Hematopoietic multipotent progenitor cell treated with erythropoietin and hydrocortisone succinate and interleukin-3 and kit ligand, for 8 days (in vitro differentiated cells): ENCODE measurements at places on chromosomes 3 and 15.
A peak's percentile ranks its signal among the peaks of the same experiment; 100 is the strongest.

- no peak for DNase-seq
These were observed 4.4 kb downstream of the SCN5A start for GRCh38 chr3:38645076-38645475.

DNA sequence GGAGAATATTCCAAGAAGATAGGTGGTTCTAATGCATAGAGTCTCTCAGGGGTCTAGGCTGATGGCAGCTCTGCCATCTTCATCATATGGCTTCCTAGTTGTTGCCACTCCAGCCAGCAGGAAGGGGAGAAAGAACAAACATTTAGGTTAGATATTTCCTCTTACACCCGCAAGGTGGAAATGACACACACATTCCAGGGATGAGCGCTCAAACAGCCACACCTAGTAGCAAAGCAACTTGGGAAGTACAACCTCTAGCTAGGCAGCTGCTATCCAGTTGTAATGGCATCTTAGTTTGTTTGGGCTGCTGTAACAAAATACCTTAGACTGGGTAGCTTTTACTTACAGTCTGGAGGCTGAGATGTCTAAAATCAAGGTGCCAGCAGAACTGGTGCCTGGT lies 51.9 kb upstream of the ADAMTSL3 start:
- DNase-seq, result no peak

DNA sequence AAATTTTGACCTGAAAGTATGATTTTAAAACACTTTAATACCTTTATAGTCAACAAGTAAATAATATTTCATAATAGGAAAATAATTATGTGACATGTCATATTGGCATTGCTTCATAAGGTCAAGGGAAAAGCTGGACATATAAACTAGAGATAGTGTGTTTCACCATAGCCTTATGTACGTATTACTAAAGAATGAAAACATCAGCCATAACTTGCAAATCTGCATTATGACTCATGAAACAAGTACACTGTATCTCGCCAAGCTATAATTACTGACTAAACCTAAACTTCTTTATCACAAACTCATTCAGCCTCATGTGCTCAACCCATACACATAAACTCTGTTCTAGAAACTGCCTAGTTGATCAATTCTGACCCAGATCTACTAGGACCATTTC lies 950.1 kb downstream of the FHIT start:
- DNase-seq, result no peak

GRCh38 chr3:141450727-141451375 lies 36.0 kb upstream of the RASA2 start:
- peak; percentile 77 for DNase-seq

DNA sequence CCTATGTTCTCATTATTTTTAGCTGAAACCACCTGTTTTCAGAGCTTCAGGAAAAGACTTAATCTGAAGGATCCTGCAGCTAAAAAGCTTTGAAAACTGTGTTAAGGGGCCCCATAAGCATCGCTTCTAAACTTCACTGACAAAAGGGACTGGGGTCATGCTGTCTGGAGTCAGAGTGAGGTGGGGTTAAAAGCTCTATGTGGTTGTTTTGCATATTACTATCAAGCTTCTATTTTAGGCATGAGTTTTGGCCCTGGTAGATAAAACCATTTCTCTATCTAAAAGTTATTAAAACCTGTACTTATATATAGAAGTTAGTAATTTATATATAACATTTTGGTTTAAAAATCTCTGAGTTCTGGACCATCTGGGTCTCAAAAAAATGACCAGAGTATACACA lies 45.5 kb downstream of the GPR160 start:
- no peak for DNase-seq
